T-helper 1 cell (primary cell): ENCODE measurements at places on chromosomes 3 and 15.

- no peak for DNase-seq
Measured at GRCh38 chr3:41405466-41405865, 206.2 kb downstream of the CTNNB1 start.

GRCh38 chr3:40576396-40576795, 51.6 kb downstream of the ZNF621 start:
- no peak for DNase-seq

DNA sequence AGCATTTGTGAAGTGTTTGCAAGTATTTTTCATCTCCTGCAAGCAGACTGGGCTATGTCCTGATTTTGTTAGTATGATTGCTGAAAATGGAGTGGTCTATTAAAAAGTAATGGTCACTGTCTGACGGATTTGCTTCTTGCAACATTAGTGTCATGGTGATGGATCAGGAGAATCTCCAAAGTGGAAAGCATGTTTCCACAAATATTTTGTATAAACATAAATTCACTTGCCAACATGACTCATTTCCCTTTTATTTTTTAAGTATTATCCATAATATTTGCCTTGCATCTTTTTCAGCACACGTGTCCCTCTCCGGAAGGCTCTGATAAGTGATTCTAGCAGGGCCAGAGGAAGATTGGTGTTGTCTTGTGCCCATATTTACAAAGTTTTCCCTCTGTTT, 27.4 kb upstream of the CACNA2D3 start:
- DNase-seq = no peak

DNA sequence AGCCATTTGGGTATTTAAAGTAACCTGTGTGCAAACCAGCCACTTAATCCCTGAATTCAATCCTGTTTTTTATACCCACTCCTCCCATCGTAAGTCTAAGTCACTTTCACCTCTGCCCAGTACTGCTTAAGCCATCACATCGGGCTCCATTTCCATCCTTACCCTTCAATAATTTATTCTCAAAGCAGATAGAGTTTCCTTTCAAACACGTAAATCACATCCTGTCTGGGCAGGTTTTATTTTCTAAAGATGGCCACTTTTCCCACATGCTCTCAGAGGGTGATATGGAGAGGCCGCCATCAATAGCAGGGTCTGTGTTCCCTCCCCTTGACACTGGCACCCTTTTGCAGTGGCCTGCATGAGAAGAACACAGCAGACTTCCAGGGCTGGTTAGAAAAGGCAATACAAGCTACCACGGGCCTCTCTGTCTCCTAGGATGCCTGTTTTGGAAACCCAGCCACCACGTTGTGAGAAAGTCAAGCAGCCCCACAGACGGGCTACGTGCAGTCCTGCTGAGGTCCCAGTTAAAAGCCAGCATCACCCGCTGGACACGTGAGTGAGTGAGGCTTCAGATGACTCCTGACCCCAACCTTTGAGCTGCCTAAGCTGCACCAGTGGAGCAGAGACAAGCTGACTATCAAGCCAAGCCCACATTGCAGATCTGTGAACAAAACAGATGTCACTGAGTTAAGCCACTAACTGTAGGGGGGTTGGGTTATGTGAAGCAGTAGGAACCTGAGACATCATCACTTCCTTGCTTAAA, 241.8 kb upstream of the SLCO3A1 start:
- no peak for DNase-seq

- no peak for DNase-seq
Measured at GRCh38 chr3:122364490-122364889, 18.5 kb downstream of the MIX23 start.

GRCh38 chr15:49200347-49200746, 30.3 kb downstream of the GALK2 start:
- DNase-seq = no peak

DNA sequence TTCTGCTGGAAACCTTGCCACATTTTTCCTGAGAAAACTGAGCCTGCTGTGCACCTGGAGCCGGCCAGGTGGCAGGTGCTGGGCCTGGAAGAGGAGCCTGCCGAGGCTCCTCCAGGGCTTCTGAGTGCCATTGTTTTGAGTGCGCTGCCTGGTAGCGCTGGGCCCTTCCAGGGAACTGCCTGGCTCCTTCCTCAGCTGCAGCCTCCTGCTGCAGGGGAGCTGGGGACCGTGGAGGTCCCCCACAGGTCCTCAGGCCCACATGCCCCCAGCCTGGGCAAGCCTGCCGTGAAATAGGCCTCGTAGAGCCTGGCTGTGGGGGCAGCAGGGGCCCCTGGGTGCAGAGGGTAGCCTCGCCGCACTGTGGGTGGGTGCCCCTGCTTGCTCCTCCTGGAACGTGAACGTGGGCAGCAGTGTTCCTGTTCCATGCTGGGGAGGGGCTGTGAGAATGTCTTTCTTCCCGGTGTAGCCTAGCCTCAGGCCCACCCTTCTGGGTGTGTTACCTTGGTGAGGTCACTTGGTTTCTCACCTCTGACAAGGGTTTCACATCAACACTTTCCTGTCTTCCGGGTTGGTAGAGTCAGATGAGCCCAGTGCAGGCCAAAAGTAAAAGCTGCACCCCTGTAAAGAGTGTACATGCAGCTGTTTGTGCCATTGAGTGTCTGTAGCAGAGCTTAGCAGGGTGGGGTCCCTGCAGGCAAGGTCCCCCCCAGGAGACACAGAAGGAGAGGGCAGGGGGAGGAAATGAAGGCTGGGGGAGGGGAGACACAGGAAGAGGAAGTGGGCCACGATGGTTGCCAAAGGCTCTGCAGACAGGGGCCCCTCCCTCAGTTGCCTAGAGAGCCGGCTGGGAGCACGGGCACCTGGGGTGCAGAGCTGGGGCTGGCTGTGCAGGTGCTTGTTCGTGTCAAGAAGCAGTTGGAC, 34.5 kb downstream of the KLF13 start:
- peak; percentile 80 for DNase-seq

GRCh38 chr3:55860049-55860721, 373.1 kb upstream of the WNT5A start:
- no peak for DNase-seq

- DNase-seq = no peak
Measured at GRCh38 chr3:100169201-100169920, 55.1 kb upstream of the FILIP1L start.
